ENCODE measurements at places on chromosomes 13 and 19.
A peak's percentile ranks its signal among the peaks of the same experiment; 100 is the strongest.

- no peak for DNase-seq
Measured at GRCh38 chr13:94602467-94602866, 810 bp downstream of the GPR180 start.

GRCh38 chr13:95588721-95589120, 36.2 kb downstream of the CLDN10 start:
- DNase-seq = peak; percentile 10

DNA sequence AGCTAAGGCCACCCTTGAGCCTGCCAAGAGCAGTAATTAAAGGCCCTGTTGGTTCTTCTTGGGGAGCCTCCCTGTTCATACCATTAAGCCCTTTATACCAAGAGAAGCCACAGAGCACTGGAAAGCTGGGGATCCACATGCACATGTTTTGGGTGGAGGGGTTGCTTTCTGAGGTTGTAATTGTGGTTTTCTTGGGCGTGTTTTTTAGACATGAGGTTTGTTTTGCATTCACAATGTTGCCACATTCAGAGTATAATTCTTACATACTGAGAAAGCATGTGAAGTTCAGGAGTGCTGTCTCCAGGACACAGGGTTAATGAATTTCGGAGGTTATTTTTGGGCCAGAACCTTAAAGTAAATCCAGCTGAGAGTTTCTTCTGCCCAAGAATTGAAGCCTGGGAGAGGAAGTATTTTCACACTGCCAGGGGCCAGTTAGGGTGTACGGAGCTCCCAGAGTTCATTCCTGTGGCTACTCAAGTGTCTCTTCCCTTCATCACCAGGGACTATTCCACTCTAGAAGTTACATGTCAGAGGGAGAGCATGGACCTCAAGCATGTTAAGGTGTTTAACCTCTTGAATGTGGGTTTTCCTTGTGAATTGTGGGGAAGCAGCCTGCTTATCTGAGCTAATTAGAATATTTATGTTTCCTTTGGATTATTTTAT, 37.0 kb downstream of the ZNF136 start:
- DNase-seq = no peak

GRCh38 chr13:38180670-38181069, 169.0 kb upstream of the UFM1 start:
- peak; percentile 3 for DNase-seq

DNA sequence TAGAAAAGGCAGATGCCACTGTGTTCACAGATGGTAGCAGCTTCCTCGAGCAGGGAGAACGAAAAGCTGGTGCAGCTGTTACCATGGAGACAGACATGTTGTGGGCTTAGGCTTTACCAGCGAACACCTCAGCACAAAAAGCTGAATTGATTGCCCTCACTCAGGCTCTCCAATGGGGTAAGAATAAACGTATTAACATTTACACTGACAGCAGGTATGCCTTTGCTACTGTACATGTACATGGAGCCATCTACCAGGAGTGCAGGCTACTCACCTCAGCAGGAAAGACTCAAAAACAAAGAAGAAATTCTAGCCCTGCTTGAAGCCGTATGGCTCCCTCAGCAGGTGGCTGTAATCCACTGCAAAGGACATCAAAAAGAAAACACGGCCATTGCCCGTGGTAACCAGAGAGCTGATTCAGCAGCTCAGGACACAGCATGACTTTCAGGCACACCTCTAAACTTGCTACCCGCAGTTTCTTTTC, 197.7 kb downstream of the ZNF737 start:
- no peak for DNase-seq

- no peak for DNase-seq
Measured at GRCh38 chr13:31930901-31931522, 100.6 kb upstream of the FRY start.

DNA sequence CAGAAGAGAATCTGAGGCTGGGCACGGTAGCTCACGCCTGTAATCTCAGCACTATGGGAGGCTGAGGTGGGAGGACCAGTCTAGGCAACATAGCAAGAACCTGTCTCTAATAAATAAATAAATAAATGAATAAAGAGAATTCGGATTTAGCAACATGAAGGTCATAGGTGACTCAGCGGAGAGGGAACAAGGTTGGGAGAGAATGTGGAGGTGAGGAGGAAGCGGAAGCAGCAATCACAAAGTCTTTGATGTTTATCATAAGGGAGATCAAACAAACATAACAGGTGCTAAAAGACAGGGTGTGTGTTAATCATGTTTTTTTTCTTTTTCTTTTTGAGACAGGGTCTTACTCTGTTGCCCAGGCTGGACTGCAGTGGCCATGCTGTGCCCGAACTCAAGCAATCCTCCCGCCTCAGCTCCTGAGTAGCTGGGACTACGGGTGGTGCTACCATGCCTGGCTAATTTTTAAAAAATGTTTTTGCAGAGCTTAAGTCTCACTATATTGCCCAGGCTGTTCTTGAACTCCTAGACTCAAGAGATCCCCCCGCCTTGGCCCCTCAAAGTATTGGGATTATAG, 16.3 kb downstream of the PBX4 start:
- DNase-seq = no peak

DNA sequence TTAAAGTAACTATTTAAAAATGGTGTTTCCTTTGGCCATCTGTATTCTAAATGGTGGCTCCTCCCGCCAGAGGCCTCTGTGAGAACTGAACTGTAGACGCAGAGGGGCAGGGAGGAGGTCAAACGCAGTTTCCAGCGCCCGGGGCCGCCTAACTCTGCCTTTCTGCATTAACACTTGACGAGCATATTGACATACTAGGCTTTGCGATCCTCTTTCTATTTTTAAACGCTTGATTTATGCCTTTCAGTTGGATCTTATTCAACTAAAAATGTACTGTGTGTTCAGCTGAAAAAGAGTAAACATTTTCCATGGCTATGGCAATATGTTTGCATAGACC, 74.7 kb downstream of the SPACA7 start:
- DNase-seq = no peak

GRCh38 chr19:2533686-2534422, 57.9 kb downstream of the GADD45B start:
- peak; percentile 30 for DNase-seq

DNA sequence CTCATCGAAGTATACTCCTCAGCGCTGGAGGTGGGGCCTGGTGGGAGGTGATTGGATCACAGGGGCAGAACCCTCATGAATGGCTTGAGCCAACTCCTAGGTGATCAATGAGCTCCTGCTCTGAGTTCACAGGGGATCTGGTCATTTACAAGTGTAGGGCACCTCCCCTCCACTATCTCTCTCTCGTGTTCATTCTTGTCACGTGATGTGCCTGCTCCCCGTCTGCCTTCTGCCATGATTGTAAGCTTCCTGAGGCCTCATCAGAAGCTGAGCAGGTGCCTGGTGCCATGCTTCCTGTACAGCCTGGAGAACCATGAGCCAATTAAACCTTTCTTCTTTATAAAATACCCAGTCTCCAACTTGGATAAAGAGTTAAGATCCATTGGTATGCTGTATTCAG, 61.4 kb downstream of the NALCN start:
- DNase-seq = no peak

DNA sequence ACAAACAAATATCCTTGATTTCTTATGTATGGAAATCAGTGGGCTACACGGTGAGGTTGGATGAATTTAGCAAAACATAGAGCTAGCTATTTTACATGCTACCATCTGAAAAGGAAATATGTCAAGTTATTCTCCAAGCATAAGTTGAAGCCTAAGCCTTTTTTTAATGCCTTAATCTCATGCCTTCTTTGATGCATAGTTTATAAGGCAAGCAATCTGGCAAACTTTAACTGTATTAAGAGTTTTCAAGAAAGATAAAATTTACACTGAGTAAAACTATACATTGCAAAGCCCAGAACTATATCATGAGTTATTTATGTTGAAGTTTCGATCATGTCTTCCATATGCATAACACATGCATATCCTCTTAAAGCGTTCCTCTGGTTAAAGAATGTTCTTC, 85.0 kb upstream of the ATXN8OS start:
- DNase-seq = no peak
